Esophagus squamous epithelium (tissue), 5 donors: ENCODE measurements at places on chromosomes 3 and 15.

GRCh38 chr3:174243171-174243570 lies 616.0 kb upstream of the NAALADL2 start:
- DNase-seq = no peak
- H3K4me1 ChIP-seq = no peaks in the 10 kb centered on the region
- H3K27ac ChIP-seq = no peak overlapping the region
- H3K36me3 ChIP-seq = no peaks in the 10 kb centered on the region
- no peak overlapping the region for H3K4me3 ChIP-seq
- no peaks in the 10 kb centered on the region for H3K27me3 ChIP-seq

- no peak for DNase-seq
Measured at GRCh38 chr15:92617549-92618520, 37.7 kb downstream of the FAM174B start.

- no peak overlapping the region for H3K4me3 ChIP-seq
- no peak for DNase-seq
- no peak overlapping the region for H3K27ac ChIP-seq
- no peaks in the 10 kb centered on the region for H3K27me3 ChIP-seq
- H3K4me1 ChIP-seq = peaks cover 12% of the 10 kb centered on the region
Measured at GRCh38 chr3:177037241-177037640, 160.0 kb downstream of the TBL1XR1 start.

GRCh38 chr3:76405196-76405595 lies 619.8 kb upstream of the ZNF717 start:
- H3K36me3 ChIP-seq = no peaks in the 10 kb centered on the region
- no peak overlapping the region for H3K27ac ChIP-seq
- H3K27me3 ChIP-seq = no peaks in the 10 kb centered on the region
- H3K4me1 ChIP-seq = no peaks in the 10 kb centered on the region

- peaks cover 8% of the 10 kb centered on the region for H3K4me1 ChIP-seq
- H3K4me3 ChIP-seq = no peak overlapping the region
- DNase-seq = no peak
- H3K27ac ChIP-seq = no peak overlapping the region
- no peaks in the 10 kb centered on the region for H3K36me3 ChIP-seq
- no peaks in the 10 kb centered on the region for H3K27me3 ChIP-seq
Measured at GRCh38 chr3:54358969-54359694, 236.8 kb downstream of the CACNA2D3 start.

DNA sequence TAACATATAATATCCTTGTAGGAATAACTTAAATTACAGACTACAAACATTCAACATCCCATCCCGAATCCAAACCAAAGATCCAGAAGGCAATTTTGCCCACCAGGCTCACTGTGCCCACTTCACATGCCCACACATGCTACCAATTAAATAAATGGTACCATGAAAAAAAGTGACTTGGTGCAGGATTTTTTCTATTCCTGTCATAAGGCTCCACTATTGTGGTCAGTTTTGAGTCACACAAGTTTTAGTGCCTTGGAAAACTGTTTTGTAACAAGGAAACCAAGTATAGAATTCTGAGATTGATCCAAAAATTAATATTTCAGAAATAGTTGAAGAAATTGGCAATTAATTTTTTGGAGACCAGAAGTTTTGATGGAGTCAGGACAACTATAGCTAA lies 470.1 kb upstream of the THBS1 start:
- H3K36me3 ChIP-seq = no peaks in the 10 kb centered on the region
- no peaks in the 10 kb centered on the region for H3K4me1 ChIP-seq
- H3K4me3 ChIP-seq = no peak overlapping the region
- no peak overlapping the region for H3K27ac ChIP-seq

DNA sequence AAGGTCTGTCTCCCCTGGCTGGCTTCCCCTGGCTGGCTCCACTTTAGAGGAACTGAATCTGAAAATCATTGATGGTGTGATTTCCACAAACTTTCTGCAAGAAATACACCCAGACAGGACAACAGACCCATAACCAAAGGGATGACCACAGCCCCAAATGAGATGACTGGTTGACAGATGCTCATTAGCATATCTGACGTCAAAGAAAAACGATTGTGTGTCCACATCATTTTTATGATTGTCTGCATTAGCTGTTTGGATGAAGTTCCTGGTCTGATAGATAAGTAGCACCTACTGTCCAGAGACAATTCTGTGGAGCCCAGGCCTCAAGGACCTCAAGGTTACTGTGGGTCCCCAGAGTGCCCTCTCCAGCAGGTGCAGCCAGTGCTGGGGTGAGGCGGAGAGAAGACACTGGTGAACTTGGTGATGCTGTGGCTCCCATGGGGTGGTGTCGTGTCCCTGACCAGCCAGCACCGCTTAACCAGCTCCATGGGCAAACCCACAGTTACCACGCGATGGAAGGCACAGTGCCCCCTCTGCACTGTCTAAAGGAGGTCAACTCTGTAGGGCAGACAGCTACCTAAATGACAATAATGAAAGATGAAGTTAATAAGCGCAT lies 127.4 kb downstream of the NSMCE3 start:
- no peak overlapping the region for H3K4me3 ChIP-seq
- H3K36me3 ChIP-seq = no peaks in the 10 kb centered on the region
- DNase-seq = no peak

GRCh38 chr3:24242012-24242698 lies 252.5 kb downstream of the THRB start:
- no peaks in the 10 kb centered on the region for H3K27me3 ChIP-seq
- H3K27ac ChIP-seq = no peak overlapping the region
- peaks cover 24% of the 10 kb centered on the region for H3K4me1 ChIP-seq
- H3K4me3 ChIP-seq = no peak overlapping the region

- no peak for DNase-seq
- H3K4me3 ChIP-seq = no peak overlapping the region
- H3K27ac ChIP-seq = no peak overlapping the region
- no peaks in the 10 kb centered on the region for H3K27me3 ChIP-seq
- H3K36me3 ChIP-seq = no peaks in the 10 kb centered on the region
Measured at GRCh38 chr3:117695871-117696645, 986.5 kb downstream of the TUSC7 start.

DNA sequence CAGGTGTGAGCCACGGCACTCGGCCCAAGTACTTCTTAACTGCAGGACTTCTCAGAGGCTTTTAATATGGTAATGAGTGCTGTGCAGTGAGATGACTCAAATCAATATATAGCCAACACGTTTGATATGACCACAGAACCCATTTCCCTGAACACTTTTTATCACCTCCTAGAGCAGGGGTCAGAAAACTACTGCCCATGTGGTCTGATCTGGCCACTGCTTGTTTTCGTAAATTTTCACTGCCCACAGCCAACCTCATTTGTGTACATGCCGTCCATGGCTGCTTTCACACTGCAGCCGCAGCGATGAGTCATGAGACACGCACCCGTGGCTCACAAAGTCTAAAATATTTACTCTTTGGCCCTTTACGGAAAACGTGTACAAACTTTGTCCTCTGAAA lies 179.2 kb downstream of the RORA start:
- H3K4me1 ChIP-seq = peaks cover 21% of the 10 kb centered on the region
- no peaks in the 10 kb centered on the region for H3K36me3 ChIP-seq
- no peak for DNase-seq

GRCh38 chr3:171548917-171549316 lies 88.7 kb upstream of the TNIK start:
- no peak overlapping the region for H3K27ac ChIP-seq
- no peaks in the 10 kb centered on the region for H3K4me1 ChIP-seq
- no peak for DNase-seq
- H3K36me3 ChIP-seq = no peaks in the 10 kb centered on the region
- H3K27me3 ChIP-seq = no peaks in the 10 kb centered on the region

- no peaks in the 10 kb centered on the region for H3K27me3 ChIP-seq
- no peak for DNase-seq
- H3K4me3 ChIP-seq = peak within 1 kb of the TSS; percentile 97
- H3K36me3 ChIP-seq = peaks cover 3% of the 10 kb centered on the region
Measured at GRCh38 chr3:52453496-52454249, at the start of gene TNNC1. Gene TNNC1, minus strand, starts transcription at chr3:52454041. Its CDS starts 26 bp downstream, at chr3:52454015.

- H3K27ac ChIP-seq = no peak overlapping the region
- no peak overlapping the region for H3K4me3 ChIP-seq
- H3K4me1 ChIP-seq = peaks cover 8% of the 10 kb centered on the region
- no peaks in the 10 kb centered on the region for H3K27me3 ChIP-seq
Measured at GRCh38 chr3:186432189-186432588, 70.2 kb upstream of the DGKG start.

- H3K27ac ChIP-seq = no peak overlapping the region
- H3K4me3 ChIP-seq = no peak overlapping the region
- H3K4me1 ChIP-seq = no peaks in the 10 kb centered on the region
Measured at GRCh38 chr15:29978411-29979382, 104.1 kb upstream of the GOLGA8J start.

DNA sequence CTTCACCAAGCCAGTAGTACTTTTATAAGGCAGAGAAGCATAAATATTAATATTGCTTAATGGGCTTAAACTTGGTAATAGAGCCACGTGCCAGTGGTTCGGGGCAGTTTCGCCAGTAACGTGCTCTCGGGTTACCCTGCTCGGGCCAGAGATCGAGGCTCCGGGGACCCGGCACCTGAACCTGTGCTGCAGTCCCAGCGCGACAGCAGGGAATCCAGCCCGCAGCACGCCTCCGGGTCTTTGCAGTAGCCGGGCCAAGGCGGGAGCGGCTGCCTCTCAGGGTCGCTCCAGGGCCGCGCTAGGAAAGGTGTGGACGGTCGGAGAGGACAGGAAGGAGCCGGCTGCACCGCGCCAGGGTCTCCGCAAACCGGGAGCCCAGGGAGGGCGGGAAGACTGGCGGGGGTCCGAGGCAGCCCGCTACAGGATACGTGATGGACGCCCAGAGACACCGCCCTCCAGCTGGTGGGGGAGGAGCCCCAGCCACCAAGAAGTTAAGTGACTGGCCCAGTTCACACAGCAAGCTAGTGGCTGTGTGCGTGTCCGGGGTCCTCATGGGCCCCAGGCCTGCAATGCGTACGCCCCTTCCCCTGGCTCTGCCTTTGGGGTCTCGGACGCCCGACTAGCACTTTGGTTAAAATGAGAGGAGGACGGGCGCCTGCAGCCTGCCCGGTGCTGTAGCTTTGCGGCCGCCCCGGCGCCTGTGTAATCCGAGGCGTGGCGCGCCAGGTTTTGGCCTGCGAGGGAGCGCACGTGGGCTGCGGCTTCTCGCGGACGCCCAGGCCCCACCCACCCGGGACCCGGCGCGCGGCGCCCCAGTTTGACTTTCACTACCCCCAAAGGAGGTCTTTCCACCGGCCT lies 1.2 kb upstream of the PDE8A start:
- H3K4me3 ChIP-seq = peak overlapping the region; percentile 67
- H3K36me3 ChIP-seq = no peaks in the 10 kb centered on the region
- peak; percentile 71 for DNase-seq
- no peaks in the 10 kb centered on the region for H3K27me3 ChIP-seq
- no peaks in the 10 kb centered on the region for H3K4me1 ChIP-seq
- peak overlapping the region; percentile 97 for H3K27ac ChIP-seq

- no peak for DNase-seq
- H3K36me3 ChIP-seq = no peaks in the 10 kb centered on the region
- H3K27ac ChIP-seq = no peak overlapping the region
Measured at GRCh38 chr3:79871656-79872055, 103.9 kb upstream of the ROBO1 start.

- no peaks in the 10 kb centered on the region for H3K36me3 ChIP-seq
- no peak overlapping the region for H3K4me3 ChIP-seq
- DNase-seq = no peak
- no peaks in the 10 kb centered on the region for H3K4me1 ChIP-seq
- no peaks in the 10 kb centered on the region for H3K27me3 ChIP-seq
Measured at GRCh38 chr3:58839187-58839586, 172.6 kb upstream of the FAM3D start.

GRCh38 chr3:188951734-188952133 lies 220.0 kb upstream of the TPRG1 start:
- H3K36me3 ChIP-seq = no peaks in the 10 kb centered on the region
- H3K4me1 ChIP-seq = peaks cover 48% of the 10 kb centered on the region
- H3K27ac ChIP-seq = peak overlapping the region; percentile 96
- H3K4me3 ChIP-seq = no peak overlapping the region

GRCh38 chr15:97930230-97930629 lies 30.3 kb upstream of the ARRDC4 start:
- no peaks in the 10 kb centered on the region for H3K36me3 ChIP-seq
- H3K27ac ChIP-seq = peak overlapping the region; percentile 54
- H3K27me3 ChIP-seq = no peaks in the 10 kb centered on the region
- no peaks in the 10 kb centered on the region for H3K4me1 ChIP-seq
- DNase-seq = no peak

GRCh38 chr3:197501879-197502620 lies 53.7 kb downstream of the BDH1 start:
- no peak for DNase-seq
- no peaks in the 10 kb centered on the region for H3K36me3 ChIP-seq
- H3K4me1 ChIP-seq = peaks cover 17% of the 10 kb centered on the region
- H3K27ac ChIP-seq = peak overlapping the region; percentile 43

- no peak overlapping the region for H3K4me3 ChIP-seq
- DNase-seq = no peak
- H3K27me3 ChIP-seq = no peaks in the 10 kb centered on the region
- no peaks in the 10 kb centered on the region for H3K36me3 ChIP-seq
- H3K27ac ChIP-seq = no peak overlapping the region
Measured at GRCh38 chr3:141338881-141339280, 29.4 kb upstream of the ZBTB38 start.

- no peaks in the 10 kb centered on the region for H3K36me3 ChIP-seq
- no peak overlapping the region for H3K4me3 ChIP-seq
- DNase-seq = no peak
- H3K27ac ChIP-seq = no peak overlapping the region
- H3K4me1 ChIP-seq = no peaks in the 10 kb centered on the region
Measured at GRCh38 chr3:65291448-65292125, 603.8 kb upstream of the ADAMTS9 start.

DNA sequence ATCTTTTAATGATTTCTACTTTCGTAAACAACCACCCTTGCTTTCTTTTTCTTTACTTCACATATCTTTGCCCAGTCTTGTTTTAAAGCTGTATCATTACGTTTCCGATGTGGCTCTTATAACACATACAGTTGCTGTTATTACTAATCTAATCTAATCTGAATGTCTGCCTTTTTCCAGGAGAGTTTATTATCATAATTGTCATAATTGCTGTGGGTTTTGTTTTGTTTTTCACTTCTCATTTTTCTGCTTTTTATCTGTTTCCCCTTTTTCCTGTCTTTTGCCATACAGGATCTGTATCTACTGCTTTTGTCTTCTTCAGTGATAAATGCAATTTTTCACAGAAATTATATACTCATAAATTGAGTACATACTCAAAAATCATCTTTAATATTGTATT lies 24.9 kb downstream of the HACL1 start:
- H3K4me1 ChIP-seq = no peaks in the 10 kb centered on the region
- peaks cover 71% of the 10 kb centered on the region for H3K36me3 ChIP-seq
- no peak overlapping the region for H3K4me3 ChIP-seq
- H3K27ac ChIP-seq = no peak overlapping the region
- H3K27me3 ChIP-seq = no peaks in the 10 kb centered on the region
